ENCODE measurements at places on chromosomes 3 and 15. TPM values are rescaled to one million over a fixed set of nuclear protein-coding genes. Genes with fewer than 3 reads are reported as not detected.

The TRAIP gene
- 0.63 TPM for total RNA-seq

The WDR72 gene
- total RNA-seq = not detected

The TMC3 gene
- total RNA-seq = not detected

The THRB gene
- total RNA-seq = 32.8 TPM

- H3K4me1 ChIP-seq = peaks cover 4% of the 10 kb centered on the region
- no peak for DNase-seq
- H3K4me3 ChIP-seq = no peak overlapping the region
- H3K27me3 ChIP-seq = no peaks in the 10 kb centered on the region
- no peak overlapping the region for H3K27ac ChIP-seq
- no peaks in the 10 kb centered on the region for H3K36me3 ChIP-seq
Measured at GRCh38 chr15:68829068-68829467, 8.4 kb upstream of the ANP32A start.

DNA sequence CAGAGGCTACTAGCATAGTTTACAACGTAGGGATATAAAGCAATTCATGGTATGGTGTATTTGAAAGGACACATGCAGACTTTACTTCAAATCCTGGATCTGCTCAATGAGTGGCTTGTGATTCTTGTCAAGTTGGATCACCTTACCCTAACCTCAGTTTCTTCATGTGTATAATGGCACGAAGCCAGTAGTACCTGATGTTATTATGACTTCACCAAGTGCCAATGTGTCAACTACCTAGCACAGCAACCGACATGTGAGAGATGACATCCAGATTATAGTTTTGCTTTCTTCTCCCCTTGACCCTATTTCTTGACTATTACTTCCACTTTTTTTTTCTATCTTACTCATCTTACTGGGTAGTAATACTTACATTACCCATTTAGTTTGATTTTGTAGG lies 304.5 kb downstream of the RBMS3 start:
- no peaks in the 10 kb centered on the region for H3K27me3 ChIP-seq
- no peaks in the 10 kb centered on the region for H3K36me3 ChIP-seq
- H3K27ac ChIP-seq = no peak overlapping the region
- no peak for DNase-seq
- H3K4me1 ChIP-seq = peaks cover 41% of the 10 kb centered on the region
- no peak overlapping the region for H3K4me3 ChIP-seq

- peak overlapping the region; percentile 51 for H3K27ac ChIP-seq
- DNase-seq = no peak
- peak overlapping the region; percentile 79 for H3K4me3 ChIP-seq
- H3K36me3 ChIP-seq = no peaks in the 10 kb centered on the region
Measured at GRCh38 chr15:61227269-61227949, 1.7 kb downstream of the RORA start.

- no peak for DNase-seq
- no peaks in the 10 kb centered on the region for H3K36me3 ChIP-seq
- no peak overlapping the region for H3K4me3 ChIP-seq
- no peak overlapping the region for H3K27ac ChIP-seq
- H3K4me1 ChIP-seq = no peaks in the 10 kb centered on the region
Measured at GRCh38 chr3:134007819-134008218, 21.9 kb downstream of the SLCO2A1 start.

All from left ventricle myocardium inferior (tissue), 1 donor.